ENCODE measurements at places on chromosomes 16 and 17.

DNA sequence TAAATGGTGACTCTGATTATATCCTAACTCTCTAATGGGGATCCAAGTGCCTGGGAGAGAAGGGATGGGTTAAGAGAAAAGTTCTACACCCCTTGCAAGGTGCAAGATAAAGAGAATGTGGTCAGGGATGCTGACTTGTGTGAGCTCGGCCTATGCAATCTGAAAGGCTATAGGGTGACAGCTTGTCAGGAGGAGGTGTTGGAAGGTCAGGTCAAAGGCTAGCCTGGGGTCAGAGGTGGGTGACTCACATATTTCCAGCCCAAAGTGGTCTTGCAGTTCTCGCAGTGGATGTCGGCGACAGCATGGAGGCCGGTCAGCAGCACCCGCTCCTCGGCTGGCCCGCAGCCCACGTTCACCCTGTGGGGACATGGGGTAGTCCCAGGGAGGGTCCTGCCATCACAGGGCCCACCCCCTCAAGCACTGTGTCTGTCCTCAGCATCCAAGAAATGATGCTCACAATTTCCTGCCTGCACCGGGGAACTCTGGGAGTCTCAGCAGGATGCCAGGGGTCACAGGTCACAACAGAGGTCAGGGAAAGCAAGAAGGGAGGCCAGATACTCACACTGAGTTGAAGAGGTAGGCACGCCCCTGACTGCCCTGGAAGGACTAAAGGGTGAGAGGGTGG, 1.4 kb downstream of the YPEL3 start:
- DNase-seq = no peak

GRCh38 chr17:82644148-82644547, 4.1 kb downstream of the WDR45B start:
- DNase-seq = no peak

DNA sequence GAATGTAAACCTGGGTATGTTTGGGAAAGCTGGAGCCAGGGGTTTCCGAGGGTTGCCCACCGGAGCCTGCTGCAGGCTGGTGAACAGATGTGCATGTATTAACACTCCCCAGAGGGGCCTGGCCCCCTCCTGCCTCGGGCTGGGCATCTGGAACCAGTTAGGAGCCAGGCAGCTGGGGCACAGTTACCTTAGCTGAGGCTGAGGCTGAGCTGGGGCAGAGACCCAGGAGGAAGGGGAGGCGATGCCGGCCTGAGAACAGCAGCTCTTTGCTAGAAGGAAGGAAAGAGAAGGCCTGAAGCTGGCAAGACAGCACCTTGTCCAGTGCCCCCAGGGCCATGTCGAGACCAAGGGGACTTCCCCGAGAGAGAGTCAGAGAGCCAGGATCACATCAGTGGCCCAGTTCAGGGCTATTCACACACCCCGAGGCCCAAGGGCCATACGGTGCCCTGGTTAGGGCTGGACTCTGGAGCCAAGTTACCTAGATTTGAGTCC, 65.8 kb downstream of the RMI2 start:
- DNase-seq = no peak

DNA sequence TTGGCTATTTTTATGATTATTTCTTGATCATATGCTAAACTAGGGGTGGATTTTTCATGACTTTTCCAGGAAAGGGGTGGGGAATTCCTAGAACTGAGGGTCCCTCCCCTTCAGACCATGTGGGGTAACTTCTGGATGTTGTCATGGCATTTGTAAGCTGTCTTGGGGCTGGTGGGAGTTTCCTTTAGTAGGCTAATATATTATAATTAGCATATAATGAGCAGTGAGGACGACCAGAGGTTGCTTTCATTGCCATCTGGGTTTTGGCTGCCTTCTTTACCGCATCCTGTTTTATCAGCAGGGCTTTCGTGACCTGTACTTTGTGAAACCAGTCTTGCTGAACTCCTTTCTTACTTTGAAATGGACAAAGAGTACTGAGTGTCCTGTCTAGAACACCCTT, 40.4 kb upstream of the ABCA5 start:
- DNase-seq = no peak
